Stimulated activated CD4-positive, alpha-beta T cell treated with anti-CD3 and anti-CD28 coated beads, Interleukin-2, amount 100 ng/mL, for 48 hours (primary cell): ENCODE measurements at places on chromosomes 6 and 20.

DNA sequence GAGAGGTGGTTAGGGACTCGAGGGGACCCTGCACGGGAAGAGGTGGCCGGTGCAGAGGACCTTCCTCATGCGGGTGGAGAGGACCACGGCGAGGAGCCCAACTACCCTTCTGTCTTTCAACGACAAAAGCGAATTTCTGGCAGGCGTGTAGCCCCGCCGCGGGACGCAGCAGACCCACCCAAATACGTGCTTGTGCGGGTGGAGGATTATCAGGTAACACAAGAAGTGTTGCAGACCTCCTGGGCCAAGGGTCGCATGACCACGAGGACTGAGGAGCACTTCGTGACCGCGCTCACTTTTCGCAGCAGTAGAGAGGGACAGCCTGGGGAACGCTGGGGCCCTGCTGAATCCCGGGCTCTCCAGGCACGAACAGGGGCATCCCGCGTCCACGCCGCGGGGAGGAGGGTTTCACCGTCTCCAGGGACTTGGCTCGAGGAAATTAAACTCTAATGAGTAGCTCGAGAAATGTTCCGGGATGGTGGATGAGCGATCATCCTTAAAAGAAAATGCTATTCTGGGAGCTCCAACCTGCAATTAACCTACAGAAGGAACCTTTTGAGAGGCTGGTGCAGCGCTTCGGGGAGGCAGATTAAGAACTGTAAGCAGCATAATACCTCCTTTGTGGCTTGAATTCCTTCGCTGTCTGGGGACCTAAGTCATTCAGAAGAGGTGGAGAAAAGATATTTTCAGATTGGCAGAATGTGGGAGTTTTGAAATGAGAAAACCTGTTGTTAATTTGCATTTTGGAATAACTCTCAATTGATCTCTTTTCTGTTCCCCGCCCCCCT lies 804 bp downstream of the C6orf141 start:
- DNase-seq = no peak

DNA sequence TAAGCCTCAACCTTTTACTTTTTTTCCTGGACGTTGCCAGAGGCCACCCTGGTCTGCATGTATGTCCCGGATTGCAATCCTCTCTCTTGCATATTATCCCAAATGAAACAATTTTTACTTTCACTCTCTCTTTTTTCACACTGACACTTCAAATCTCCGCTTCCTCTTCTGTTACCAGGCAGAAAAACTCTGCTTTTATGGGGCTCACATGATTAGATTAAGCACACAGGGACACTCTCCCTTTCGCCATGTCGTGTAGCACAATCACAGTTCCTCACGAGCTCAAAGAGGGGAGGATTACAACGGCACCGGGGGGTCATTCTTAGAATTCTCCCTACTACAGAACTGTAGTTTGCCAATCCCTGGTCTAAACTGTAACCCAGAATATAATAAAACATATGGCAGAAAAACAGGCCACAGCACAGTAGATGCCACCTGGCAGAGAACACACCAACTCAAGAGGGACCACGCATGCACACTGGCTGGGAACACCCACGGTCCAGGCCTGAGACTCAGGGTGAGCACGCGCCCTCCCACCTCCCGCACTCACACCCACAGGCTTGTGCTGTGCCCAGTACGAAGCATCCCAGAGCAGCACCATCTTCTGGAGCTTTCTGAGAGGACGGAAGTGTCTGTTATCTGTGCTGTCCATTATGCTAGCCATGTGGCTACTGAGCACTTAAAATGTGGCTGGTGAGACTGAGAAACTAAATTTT lies 288.7 kb downstream of the KIF16B start:
- DNase-seq = no peak

GRCh38 chr6:68575765-68576439 lies 59.2 kb upstream of the ADGRB3 start:
- DNase-seq = no peak

DNA sequence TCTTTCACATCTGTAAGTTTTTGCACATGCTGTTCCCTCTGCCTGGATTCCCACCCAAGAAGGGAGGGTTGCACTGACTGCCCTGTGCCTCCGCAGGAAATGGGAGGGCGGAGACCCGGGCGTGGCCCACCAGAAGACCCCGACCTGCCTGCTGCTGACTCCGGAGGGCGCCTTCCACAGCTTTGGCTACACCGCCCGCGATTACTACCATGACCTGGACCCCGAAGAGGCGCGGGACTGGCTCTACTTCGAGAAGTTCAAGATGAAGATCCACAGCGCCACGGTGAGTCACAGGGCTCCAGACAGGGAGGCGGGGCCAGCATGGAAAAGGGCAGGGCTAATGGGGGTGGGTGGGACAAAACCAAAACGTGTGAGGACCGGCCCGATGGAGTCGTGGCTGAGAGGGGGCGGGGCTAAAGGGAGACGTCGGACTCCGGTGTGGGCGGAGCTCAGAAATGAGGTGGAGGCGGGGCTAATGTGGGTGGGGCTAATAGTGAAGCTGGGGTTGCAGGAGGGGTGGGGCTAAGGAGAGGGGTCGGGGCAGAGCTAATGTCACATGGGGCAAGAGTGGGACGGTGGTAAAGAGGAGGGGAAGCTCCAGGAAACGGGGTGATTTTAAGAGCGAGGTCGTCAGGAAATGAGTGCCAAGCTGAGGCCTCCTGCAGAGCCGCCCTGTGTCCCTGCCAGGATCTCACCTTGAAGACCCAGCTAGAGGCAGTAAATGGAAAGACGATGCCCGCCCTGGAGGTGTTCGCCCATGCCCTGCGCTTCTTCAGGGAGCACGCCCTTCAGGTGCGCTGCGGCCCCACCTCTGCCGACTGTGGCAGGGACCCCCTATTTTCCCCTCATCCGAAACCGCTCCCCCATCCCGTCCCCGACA lies 12.6 kb downstream of the HSPA12B start:
- DNase-seq = peak; percentile 65

DNA sequence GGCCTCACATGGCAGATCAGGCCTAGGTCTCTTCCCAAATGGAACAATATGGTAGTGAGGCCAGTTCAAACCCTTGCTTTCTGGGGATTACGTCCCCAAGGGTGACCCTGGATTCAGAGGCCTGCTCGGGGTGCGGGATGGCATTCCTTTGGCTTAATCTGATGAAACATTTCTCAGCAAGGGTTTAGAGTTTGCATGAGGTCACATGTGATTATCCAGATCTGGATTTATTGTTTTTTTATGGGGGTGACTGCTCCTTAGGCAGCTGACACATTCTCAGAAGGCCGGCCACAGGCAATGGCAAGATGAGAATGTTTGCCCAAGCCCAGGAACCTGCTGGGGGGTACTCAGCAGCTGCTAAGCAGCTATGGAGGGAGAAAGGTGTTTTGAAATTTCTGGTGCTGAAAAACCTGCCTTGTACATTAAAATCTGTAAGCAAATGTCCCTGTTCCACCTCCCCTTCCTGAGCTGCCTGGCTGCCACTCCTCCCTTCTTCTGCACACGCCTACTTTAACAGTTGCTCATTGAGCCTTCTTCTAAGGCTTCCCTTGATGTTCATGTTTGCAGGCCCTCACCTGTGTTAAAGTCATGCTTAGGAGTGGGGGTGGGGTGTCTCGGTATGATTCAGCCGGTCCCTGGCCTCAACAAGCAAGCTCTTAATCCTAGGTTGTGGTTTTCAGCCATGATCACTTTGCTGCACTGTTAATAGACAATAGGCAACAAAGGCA lies 37.9 kb upstream of the FUCA2 start:
- no peak for DNase-seq

DNA sequence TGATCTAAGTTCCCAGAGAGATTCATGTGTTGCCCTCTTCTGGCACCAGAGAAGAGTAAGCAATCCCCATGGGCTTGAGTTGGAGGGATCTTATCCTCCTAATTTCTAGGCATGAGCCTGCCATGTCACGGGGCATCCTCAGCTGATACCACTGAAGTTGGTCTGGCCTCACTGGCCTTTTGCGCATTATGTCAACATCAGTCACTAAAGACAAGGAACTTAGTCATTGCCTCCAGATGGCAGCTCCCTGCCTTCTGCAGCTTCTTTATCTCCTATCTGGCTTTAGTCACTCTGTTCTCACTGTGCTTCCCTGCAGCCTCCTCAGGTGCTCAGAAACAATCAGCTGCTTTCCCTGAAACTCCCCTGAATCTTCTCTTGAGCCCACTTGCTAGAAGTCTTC lies 312.2 kb downstream of the ADGRG6 start:
- DNase-seq = no peak

- no peak for DNase-seq
These were observed 69.3 kb downstream of the CEBPB start for GRCh38 chr20:50259705-50260478.

GRCh38 chr6:121828146-121828886 lies 392.9 kb downstream of the GJA1 start:
- no peak for DNase-seq

DNA sequence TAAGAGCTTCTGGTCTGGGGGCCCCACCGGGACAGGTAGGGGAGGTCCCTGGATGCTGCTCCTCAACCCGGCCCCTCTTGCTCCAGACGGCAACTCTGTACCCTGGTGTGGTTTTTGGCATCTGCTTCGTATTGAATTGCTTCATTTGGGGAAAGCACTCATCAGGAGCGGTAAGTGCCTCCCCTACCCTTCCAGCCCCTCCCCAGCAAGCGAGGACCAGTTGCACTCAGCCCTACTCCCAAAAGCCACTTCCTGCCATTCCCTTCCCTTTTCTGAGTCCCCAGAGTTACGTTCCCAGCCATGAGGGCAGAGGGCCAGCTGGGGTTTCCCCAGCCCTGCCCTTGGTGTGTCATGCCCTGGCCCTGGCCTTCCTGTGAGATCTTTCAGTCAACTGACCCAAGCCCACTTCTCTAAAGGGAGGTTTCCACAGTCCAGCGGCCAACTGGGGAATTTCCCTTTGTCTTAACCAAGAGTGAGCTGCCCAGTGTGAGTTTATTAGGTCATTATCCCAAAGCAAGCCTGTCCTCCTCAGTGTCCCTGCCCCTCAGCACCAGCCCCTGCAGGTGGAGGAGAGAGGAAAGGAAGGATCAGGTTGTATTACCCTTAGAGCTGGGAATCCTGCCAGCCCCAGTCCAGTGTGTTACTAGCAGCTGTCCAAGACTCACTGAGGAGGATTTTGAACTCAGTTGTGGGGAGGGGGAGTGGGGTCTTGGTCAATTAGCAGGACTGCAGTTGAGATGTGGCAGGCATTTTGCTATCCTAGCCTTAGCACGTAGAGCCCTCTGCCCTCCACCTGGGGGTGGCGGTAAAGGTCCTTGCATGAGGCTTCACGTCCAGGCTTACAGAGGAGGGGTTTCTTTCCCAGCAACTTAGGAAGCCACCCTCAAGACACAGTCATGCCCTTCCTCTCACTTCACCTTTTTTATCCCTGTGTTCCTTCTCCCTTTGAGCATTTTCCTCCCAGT lies 45.8 kb downstream of the TM9SF4 start:
- DNase-seq = no peak

- no peak for DNase-seq
These were observed 26.2 kb downstream of the MOCS1 start for GRCh38 chr6:39907871-39908575.

DNA sequence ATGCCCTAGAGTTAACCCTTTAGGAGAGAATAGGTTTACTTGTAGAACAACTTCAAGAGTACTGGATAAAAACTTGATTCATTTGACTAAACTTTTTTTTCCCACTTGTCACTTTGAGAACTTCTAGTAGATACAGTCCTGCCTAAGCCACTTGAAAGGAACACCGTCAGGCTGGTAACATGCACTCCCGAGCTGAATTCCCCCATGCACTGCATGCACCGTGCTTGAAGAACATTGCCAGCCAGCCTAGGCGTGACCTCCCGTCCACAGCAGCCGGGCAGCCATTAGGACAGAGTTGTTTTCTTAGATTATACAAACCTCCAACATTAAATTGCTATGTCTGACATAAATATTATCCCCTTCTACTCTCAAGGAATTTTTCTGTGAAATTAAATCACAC lies 52.6 kb downstream of the SMLR1 start:
- DNase-seq = no peak

DNA sequence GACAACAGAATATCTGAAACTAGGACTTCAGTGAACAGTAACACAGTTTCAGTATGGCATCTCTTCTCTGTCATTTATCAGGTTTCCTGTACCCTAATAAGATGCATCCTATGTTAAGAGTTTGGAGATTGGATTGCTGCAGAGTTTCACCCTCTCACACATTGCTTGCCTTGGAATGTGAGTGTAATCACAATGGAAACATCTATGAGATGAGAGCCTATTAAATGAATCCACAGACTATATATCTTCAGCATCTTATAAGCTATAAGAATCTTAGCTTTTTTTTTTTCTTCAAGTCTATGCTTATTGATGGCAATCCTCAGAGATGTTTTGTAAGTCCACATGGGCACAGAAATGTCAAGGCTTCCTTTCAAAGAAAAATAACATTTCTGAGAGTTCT lies 292.5 kb downstream of the PRKN start:
- DNase-seq = no peak

DNA sequence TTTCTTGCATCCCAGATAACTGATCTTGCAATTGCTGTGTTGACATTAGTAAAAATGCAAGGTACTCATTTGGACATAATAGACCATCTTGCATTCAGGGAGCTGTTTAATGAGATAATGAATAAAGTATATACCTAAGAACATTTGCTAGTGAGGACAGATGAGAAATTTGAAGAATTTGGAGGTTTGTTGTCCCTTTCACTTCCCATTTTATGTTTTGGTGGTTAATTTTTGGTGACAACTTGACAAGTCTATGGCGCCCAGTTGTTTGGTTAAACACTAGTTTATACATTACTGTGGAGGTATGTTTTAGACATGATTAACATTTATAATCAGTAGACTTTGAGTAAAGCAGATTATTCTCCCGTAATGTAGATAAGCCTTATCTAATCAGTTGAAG lies 300.2 kb upstream of the SYNCRIP start:
- DNase-seq = no peak
